ENCODE measurements at places on chromosomes 7 and 10.

GRCh38 chr7:66403564-66403963, 198.4 kb downstream of the TPST1 start:
- DNase-seq, result no peak

GRCh38 chr10:78774614-78774998, 294.2 kb upstream of the ZMIZ1 start:
- DNase-seq, result no peak

DNA sequence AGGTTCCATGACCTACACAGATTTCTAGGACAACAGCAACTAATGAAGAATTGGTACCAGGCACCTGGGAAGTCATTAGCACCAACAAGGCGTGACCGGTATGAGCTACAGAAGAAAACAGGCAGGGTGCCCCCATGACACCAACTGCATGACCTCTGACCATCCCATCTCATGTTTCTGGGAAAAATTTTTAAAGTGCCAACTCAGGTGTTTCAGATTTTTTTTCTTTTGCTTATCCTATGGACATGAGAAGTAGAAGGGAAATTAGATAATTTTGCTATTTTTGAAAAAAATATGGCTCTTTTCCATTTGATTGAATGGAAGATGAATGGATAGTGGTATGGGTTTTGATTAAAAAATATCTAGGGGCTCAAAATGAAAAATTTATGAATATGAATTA, 154.8 kb downstream of the NRCAM start:
- DNase-seq, result no peak

DNA sequence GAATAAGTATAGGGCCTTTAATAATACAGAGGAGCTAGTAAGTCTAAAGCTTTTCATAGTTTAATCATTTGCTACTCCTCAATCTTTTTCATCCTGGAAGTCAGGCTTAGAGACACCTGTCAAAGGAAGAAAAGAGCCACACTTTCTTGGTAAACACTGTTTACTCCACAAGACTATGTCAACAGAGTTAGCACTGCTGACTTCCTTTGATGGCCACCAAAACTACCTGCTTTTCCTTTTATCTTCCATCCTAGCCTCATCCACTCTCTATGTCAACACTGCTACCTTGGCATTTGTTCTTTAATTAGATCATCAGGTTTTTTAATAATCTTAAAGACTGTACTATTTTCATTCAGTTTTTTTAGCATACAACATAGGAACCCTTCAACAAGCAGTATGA, 106.2 kb downstream of the ELAPOR2 start:
- DNase-seq, result no peak

DNA sequence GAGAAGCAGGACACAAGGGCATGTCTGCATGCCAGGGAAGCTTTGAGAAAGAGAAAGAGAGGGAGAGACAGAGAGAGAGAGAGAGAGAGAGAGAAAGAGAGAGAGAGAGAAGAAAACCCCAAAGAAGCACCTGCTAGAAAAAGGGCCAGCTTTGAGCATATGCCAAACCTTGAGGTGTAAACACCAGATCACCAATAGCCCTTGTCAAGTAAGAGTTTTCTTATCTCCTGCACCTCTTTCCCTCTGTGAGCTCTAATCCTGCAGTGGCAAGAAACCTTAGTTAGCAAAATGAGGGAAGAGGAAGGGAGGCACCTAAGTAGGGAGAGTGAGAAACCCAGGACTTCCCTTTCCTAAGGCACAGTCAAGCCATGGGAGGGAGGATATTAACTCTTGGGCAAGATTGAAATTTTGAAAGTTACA, 11.3 kb upstream of the TRDMT1 start:
- no peak for DNase-seq

GRCh38 chr10:49384268-49384953, 11.5 kb downstream of the DRGX start:
- no peak for DNase-seq

DNA sequence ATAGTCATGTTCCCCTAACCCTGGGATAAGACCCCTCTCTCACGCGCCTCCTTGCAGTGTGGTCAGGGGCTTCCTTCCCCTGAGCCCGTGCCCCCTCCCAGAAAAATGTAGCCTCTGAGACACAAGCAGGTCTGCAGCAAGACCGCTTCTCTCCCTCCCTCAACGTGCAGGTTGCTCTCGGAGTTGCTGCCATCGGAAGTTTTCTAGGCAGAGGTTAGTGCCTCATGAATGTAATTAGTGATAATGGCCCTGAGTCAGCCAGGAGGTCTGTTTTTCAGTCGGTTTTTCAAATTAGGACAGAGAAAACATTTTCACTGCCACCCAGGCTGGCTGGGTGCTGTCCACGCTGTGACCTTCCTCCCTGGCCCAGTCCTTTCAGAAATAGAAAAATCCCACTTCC, 43.2 kb upstream of the PRLHR start:
- DNase-seq, result no peak

DNA sequence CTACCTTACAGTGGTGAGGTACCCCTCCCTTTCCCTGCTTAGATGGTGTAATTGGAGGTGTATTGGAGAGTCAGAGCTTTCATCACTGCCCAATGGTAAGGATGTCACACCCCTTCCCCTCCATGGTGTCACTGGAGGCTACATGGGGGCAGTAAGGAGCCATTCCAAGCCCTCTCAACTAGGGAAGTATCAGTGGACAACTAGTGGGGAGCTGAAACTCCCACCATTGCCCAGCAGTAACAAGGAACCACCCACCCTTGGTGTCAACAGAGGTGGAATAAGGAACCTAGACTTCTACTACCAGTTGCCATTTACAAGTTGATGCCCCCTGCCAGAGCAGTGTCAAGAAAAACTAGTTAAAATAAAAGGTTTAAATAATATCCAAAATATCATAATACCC, 2.8 kb upstream of the HIBADH start:
- no peak for DNase-seq

GRCh38 chr7:2417981-2418481, 14.6 kb downstream of the CHST12 start:
- no peak for DNase-seq

- DNase-seq, result no peak
Measured at GRCh38 chr10:5515948-5516761, 8.6 kb upstream of the CALML3 start.

DNA sequence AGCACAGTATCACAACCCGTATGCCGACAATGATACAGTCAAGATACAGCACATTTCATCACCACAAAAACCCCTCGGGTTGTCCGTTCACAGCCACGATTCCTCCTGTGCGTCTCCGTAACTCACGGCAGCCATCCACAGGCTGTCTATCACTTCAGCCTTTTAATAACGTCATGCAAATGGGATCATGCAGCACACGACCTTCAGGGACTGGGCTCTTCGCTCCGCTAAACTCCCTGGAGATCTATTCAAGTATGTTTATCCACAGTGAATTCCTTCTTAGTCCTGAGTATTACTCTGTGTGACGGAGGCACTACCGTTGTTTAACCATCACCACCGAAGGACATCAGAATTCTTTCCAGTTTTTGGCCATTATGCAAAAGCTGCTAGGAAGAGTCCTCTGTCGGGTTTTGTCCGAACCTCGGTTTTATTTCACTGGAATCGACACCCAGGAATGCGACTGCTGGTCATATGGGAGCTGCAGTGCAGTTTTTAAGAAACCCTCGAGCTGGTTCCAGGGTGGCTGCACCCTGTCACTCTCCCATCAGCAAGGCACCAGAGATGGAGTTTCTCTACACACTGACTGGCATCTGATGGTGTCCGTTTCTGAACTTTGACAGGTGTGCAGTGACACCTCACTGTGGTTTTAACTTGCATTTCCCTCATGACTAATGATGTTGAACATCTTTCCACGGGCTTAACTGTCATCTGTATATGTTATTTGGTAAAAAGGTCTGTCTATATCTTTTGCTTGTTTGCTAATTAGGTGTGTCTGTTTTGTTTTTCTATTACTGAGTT, 193.6 kb downstream of the MAD1L1 start:
- DNase-seq, result no peak

DNA sequence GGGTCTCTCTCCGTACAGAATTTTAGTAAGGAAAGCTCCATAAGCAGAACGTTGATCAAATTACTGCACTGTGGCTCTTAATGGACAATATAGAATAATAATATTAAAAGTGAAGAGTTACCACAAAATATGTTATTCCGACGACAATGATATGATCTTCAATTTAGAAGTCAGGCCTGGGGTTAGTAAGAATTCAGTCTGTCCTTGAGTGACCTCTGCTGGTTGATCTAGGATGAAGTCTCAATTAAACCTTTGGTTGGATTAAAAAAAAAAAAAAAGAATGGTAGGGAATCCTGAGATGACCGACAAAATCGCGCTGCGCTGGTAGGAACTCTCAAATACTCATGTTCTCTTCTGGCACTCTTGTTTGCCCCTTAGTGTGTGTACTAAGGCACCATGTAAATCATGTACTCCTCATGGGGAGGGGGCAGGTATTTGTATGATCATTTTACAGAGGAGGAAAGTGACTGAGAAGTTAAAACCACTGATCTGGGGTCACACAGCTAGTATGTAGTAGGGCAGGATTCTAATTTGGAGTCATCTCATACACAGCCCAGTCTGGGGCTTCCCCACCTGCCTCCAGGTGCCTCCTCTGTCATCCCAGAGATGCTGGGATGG, 161.3 kb upstream of the NPVF start:
- DNase-seq, result no peak

DNA sequence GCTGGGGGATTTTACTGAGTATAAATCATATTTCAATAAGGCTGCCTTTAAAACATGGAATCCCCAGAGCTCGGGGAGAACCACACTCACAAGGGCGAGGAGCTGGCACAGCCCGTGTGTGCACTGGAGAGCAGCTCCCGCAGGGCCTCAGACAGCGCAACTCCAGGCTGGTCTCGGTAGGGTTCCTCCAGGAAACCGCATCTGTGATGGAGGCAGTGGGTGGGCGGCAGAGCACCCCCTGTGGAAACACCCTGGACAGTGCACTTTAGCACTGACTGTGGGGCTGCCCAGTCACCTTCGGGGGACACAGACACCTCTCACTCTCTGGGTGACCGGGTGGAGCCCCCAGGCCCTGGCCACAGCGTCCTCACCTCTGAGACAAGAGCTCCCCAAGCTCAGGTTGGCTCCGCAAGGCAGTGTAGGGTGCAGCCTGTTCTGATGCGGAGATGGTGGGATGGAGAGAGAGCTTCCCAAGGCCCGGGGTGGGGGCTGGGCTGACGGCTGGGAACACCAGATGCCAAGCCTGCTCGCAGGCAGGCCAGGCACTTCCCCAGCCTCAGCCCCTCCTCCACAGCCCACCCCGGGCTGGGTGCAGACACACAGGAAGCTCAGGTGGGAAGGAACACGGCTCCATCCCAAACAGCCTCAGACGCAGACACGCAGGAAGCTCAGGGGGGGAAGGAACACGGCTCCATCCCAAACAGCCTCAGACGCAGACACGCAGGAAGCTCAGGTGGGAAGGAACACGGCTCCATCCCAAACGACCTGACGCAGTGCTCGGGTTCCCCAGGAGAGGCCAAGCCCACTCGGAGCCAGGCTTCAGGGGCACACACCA, 224.4 kb downstream of the MAD1L1 start:
- no peak for DNase-seq

DNA sequence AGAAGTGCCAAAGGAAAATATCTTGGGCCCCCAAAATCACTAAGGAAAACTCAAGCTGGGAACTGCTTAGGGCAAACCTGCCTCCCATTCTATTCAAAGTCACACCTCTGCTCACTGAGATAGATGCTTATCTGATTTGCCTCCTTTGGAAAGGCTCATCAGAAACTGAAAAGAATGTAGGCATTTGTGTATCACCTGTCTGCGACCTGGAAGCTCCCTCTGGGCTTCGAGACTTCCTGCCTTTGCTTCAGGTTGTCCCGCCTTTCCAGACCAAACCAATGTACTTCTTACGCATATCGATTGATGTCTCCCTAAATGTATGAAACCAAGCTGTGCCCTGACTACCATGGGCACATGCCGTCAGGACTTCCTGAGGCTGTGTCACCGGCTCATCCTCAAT, 14.5 kb upstream of the LRRC72 start:
- no peak for DNase-seq

DNA sequence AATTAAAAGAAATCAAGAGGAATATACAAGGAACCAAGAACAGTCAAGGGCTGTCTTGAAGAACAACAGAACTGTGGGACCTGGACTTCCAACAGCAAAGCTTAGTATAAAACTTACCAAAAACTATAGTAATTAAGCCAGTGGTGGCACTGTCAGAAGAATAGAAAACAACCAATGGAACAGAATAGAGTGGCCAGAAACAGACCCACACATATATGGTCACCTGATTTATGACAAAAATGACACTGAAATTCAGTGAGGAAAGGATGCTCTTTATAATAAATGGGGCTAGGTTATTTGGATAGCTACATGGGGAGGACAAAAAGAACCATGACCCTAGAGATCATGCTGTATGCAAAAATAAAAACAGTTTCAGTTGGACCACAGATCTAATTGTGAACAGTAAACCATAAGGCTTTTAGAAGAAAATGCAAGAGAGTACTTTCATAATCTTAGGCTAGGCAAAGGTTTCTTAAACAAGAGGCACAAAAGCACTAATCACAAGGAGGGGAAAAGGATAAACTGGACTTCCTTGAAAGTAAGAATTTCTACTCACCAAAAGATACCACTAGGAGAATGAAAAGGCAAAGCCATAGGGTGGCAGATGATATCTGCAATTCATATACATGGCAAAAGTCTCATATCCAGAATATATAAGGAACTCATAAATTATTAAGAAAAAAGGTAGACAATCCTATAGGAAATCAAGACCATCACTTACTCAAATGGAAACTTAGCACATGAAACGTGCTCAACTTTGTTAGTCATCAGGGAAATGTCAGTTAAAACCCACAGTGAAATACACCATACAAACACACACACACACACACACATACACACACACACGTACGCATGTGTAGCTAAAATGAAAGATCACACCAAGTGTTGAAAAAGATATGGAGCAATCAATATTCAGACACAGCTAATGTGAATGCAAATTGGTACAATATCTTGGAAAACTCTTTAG, 20.8 kb downstream of the HYCC1 start:
- DNase-seq, result no peak

GRCh38 chr10:71436268-71437125, 39.8 kb downstream of the CDH23 start:
- DNase-seq, result no peak

GRCh38 chr7:98133621-98134303, 27.1 kb downstream of the LMTK2 start:
- no peak for DNase-seq

DNA sequence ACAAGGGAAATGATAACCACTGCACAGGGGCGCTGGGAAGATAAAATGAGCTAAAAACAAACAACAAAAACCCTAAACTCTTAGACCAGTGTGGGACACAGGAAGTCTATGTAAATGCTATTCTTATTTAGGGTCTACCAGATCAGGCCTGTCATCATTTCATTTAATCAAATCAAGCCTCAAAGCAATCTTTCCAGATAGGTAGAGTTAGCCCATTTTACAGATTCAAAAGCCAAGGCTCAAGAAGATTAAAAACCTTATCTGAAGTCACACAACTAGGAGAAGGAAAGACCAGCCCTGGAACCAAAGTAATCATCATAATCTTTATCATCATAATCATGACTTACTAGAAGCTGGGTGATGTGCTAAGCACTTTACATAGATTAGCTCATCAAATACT, 4.7 kb downstream of the NOD1 start:
- DNase-seq, result no peak

- no peak for DNase-seq
Measured at GRCh38 chr10:60973086-60973485, 29.1 kb upstream of the RHOBTB1 start.

GRCh38 chr10:92419740-92420545, 129.0 kb downstream of the MARCHF5 start:
- DNase-seq, result no peak

- no peak for DNase-seq
Measured at GRCh38 chr10:113518816-113519591, 33.8 kb upstream of the HABP2 start.

- no peak for DNase-seq
Measured at GRCh38 chr7:77537778-77538280, 734 bp downstream of the PTPN12 start.

GRCh38 chr7:31476941-31477677, 36.8 kb upstream of the ITPRID1 start:
- no peak for DNase-seq
